Hematopoietic multipotent progenitor cell treated with erythropoietin and hydrocortisone succinate and interleukin-3 and kit ligand, for 15 days (in vitro differentiated cells): ENCODE measurements at places on chromosomes 6 and 20.

DNA sequence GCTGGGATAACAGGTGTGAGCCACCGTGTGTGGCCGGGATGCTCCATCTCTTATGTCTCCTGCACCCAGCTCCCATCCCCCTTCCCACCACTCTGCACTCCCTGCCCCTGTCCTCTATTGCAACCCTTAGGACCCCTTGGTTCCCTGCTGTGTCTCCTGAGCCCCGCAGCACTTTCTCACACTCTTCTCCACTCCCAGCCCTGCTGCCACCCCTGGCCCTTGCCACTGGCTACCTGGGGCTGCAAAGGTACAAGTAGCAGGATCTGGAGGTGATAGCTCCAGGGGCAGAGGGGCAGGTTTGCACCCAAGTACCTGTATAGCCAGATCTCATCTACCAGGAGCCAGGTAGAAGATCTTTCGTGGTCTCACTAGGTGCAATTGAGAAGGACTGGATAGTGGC is 6.6 kb upstream of the CPXM1 start:
- DNase-seq: no peak

- no peak for DNase-seq
Measured at GRCh38 chr6:150323205-150323604, 45.6 kb upstream of the IYD start.

DNA sequence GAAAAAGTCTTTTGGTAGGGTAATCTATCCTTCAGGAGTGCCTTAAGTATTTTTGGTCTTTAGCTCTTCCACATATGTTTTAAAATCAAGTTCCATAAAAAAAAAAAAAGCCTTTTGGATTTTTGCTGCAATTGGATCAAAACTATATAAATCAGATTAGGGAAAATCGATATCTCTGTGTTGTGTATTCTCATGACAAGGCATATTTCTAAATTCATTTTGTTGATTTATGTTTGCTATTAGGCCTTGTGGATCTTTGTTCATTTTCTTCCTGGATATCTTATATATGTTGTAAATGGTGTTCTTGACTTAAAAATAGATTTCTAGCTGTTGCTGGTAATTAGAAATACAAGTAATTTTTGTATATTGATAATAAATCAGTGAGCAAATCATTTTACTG is 8.8 kb downstream of the HSF2 start:
- no peak for DNase-seq

- no peak for DNase-seq
Measured at GRCh38 chr6:12232339-12232738, 57.8 kb upstream of the EDN1 start.

DNA sequence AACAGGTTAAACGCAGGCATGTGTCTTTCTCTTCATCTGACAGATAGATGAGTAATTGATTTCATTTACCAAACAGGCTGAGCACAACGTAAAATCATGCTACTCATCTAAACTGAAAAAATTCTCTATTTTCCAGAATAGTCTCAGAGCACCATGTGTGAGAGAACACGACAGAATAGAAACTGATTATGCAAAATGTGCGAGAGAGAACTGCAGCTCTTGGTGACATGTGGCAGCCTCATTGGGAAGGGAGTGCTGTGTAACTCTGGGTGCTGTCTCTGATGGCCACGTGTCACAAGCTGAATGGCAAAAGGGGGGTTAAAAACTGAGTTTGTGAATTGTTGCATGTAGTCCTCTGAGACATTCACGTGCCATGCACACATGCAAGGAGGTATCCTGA is 143.7 kb upstream of the ATXN1 start:
- DNase-seq: no peak

DNA sequence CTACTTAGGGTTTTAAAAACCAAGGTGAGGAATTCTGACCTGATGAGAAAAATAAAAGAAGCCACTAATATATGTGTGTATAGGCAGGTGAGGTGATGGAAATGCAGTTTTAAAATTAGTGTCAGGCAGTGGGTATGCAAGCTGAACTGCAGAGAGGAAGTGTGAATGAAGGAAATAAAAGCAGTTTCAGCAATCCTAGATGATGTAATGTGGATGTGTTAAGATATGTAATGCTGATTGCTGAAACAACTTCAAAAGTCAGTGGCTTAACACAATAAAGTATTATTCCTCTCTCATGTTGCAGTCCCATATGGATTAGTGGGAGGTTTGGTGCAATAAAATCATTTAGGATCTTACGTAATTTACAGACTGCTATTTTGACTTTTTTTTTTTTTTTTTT is 119.9 kb upstream of the ASCC3 start:
- no peak for DNase-seq

- no peak for DNase-seq
Measured at GRCh38 chr6:68695403-68695802, 60.3 kb downstream of the ADGRB3 start.

GRCh38 chr6:109783250-109783986 is 92.3 kb downstream of the FIG4 start:
- DNase-seq: no peak

- no peak for DNase-seq
Measured at GRCh38 chr20:45918779-45919537, 7.0 kb upstream of the PLTP start.

- no peak for DNase-seq
Measured at GRCh38 chr20:25360631-25361286, 29.9 kb downstream of the ABHD12 start.

- no peak for DNase-seq
Measured at GRCh38 chr20:36313926-36314325, 7.8 kb downstream of the DLGAP4 start.

GRCh38 chr6:14966096-14966905 is 279.6 kb upstream of the JARID2 start:
- DNase-seq: no peak

DNA sequence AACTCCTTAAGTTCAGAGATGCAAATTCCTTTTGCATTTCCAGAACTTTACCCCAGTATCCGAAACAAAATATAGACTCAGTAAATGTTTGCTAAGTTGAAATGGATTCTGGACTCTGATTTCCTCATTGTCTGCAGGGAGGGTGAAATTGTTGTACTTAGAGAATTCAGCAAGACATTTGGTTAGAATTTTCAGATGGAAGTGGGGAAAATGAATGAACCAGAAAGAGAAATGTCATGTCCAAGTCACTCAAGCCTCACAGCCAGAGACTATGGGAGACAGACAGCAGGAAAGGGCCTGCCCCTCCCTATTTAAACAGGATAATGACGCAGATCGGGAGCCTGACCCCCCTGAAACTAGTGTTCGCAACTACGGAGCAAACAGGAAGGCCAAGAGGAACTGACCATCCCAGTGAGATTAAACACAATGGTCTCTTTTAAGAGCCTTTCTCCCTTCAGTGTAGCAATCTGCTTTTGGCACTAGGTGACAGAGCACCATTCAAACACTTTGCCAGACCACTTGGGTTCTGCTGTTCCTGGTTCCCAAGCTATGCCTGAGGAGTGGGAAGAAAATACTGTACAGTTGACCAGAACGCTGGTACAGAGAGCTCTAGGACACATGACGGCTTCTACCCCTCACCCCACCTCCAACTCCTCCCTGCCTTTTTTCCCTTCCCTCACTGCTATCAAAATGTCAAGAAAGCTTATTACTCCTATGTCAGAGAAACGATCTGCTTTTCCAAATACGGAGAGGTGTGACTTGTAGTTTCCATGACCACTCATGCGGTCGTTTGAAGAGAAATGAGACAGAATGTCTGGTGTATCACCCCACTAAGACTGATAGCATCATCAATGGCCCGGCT is 13.7 kb downstream of the NEDD9 start:
- no peak for DNase-seq

GRCh38 chr6:25401711-25402110 is 122.5 kb downstream of the CARMIL1 start:
- no peak for DNase-seq

DNA sequence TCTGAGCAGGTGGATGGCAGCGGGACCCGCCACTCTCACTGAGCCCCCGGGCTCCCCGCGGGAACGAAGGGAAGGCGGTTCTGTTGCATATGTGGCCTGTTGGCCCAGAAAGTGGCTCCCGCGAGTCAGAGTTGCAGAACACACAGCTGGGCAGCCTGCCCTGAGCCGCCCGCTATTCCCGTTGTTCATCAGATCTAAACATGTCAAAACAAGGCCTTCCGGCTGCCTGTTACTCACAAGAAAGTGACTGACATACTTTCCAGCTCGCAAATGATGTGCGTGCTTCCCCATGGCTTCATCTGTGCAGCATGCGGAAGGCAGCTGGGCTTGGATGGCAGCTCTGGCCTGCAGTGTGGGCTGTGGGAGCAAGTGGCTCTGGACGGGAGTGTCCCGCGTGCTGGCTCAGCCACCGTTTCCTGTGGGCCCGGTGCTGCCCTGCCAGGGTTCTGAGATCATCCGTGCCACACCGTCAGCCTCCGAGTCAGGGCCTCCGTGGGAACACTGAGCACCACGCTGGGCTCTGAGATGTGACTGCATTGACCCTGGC is 227.3 kb downstream of the ERMARD start:
- DNase-seq: no peak

GRCh38 chr6:104580452-104580851 is 279.3 kb downstream of the HACE1 start:
- no peak for DNase-seq

- DNase-seq: no peak
Measured at GRCh38 chr6:148869585-148869984, 122.8 kb downstream of the UST start.

GRCh38 chr6:162618448-162619002 is 109.0 kb downstream of the PRKN start:
- no peak for DNase-seq

DNA sequence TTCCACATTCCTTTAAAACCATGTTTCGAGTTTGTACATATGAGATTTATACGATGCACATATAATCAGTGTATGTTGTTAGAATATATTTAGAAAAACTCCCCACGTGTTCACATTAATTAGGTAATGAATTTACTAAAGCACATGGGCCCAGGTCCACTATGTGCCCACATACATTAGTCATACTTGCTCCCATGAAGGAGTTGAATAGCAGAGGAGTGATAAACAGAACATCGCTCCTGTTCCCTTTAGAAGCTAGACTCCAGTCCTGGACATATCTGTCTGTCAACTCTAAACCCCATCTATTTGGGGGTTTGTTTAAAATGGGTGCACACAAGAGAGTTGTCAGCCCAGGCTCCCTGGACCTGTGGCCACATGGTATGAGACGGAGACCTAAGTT is 108.1 kb upstream of the TIAM2 start:
- no peak for DNase-seq

GRCh38 chr6:14950970-14951276 is 294.9 kb upstream of the JARID2 start:
- no peak for DNase-seq

GRCh38 chr6:47535316-47536225 is 58.0 kb downstream of the CD2AP start:
- DNase-seq: no peak

- no peak for DNase-seq
Measured at GRCh38 chr6:20927130-20927860, 393.0 kb downstream of the CDKAL1 start.

- DNase-seq: no peak
Measured at GRCh38 chr6:84458271-84458670, 230.8 kb upstream of the CEP162 start.

GRCh38 chr20:59385480-59385879 is 85.1 kb downstream of the EDN3 start:
- no peak for DNase-seq

DNA sequence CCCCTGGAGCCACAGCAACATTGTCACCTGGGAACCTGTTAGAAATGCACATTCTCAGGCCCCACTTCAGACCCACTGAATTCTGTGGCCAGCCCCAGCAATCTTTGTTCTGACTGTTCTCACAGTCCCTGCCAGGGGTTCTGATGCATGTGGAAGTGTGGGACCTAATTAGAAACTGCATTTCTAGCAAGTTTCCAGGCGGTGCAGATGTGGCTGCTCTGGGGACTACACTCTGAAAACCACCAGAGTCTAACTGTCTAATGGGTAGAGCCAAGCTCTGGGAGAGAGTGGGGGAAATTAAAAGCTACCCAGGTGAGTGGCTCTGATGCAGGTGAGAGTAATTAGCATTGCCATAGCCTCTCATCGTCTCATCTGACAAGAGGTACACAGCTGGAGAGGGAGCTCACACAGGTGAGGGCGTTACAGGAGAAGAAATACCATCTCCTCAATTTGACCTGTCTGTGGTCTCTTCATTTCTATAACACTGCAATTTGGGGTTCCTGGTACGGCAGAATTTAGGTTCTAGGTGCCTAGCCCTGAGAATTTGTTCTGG is 66.0 kb downstream of the SNX5 start:
- no peak for DNase-seq

DNA sequence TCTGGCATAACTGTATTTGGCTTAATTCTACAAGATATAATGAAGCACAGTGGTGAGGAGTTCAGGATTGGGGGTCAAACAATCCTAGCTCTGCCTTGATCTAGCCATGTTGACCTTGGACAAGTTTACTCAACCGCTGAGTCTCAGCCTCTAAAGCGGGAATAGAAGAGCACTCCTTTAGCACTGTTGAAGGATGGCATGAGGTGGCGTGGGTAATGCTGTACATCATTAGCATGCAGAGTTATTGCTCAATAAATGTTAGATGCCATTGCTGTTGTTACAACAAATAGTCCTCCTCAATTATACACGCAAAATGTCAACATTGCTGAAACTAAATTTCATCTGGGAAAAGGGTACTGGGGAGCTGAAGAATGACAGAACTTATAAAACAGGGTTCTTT is 78.6 kb downstream of the KIF13A start:
- DNase-seq: no peak

GRCh38 chr6:166003569-166003968 is 164.1 kb downstream of the TBXT start:
- no peak for DNase-seq

GRCh38 chr6:45265246-45265645 is 62.9 kb upstream of the RUNX2 start:
- no peak for DNase-seq

DNA sequence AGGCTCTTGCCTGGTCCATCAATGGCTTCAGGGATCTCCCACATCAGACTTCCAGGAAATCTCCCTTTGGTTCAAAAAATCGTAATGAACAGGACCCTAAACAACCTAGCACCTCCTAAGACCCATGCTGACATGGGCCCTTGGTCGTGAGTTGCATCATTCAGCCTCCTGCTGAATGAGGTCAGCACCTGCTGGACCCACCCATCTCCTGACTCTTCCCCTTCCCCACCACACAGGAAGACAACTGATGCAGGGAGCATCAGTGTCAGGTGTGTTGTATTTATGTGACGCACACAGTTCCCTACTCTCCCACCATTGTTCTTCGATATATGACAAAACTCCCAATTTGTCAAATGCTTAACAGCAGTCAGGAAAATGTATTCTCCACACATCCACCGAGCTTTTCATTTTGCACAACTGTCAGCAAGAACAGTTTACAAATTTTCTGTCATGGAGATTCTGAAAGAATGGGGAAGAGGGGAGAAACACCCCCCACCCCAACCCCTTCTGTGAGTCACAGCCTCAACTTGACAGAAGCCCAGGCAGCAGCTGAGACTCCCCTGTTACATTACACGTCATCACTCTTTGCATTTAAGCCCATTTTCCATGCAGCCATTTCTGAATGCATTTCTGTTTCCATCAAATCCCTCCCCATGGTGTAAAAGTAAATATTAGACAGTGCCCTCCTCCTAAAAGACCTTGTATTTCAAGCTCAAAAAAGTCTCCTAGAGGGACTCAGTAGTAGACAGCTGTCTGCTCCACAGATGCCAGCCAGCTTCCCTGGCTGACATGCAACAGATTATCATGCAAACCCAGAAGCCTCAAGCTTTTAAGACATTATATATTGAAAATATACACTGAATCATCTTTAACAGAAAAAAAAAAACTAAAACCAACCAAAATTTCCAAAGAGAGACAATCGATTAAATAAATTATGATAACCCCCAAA is 577.5 kb downstream of the PTPRT start:
- no peak for DNase-seq
